ENCODE measurements at places on chromosomes 4 and X.
A peak's percentile ranks its signal among the peaks of the same experiment; 100 is the strongest.

DNA sequence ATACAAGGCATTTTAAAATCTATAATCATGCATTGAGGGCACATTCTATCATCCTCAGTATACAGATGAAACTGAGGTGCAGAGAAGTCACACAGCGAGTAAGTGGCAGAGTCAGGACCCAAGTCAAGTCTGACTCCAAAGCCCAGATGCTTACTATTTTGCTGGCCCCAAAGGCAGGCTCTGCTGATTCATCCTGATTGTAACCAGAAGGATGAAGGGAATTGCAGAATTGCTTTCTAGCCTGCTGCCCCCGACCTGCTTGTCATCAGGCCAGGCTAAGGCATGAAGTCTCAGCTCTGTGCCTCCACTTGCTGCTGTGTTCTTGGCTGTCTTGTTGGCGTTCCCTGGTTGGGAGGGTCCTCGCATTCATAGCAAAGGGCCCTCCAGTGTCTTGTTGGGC, 62.7 kb downstream of the SLC9A6 start:
- DNase-seq = no peak

DNA sequence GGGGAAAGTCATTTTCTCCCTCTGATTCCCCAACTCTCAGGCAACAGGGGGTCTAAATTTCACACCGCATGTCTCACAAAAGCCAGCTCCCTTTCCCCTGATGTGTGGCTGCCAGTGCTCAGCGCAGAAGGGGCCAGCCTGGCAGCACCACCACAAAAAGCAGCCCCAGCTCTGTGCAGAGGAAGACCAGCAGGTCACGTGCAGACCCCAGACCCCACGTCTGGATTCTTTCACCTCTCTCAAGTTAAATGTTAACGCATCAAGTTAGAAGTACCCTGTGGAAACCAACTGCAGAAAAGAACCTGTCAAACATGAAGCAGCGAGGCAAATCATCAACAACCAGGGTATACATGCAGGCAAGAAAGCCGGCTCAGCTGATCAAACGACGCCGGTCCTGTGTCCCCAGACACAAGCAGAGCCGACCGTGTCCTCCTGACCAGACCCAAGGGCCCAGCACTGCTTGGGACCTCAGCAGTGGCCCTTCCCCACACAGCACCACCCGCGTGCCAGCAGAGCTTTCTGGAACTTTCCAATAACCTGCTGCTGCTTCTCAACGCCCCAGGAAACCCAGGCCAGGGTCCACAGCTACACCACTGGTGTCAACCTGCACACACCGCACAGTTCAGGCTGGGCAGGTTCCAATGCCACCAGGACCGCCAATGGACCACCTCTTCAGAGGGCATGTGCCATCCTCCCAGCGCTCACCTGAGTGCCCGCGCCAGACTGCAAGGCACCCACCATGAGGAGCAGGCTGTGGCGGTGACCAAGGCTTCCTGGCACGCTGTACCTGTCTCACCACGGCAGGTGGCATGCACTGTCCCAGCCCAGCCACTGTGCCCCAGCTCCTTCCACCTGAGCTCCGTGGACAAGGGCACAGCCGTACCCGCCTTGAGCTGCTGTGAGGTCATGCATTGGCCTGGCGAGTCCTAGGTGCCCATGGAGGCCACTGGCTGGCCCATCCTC, 4.0 kb downstream of the LRPAP1 start:
- DNase-seq = no peak

DNA sequence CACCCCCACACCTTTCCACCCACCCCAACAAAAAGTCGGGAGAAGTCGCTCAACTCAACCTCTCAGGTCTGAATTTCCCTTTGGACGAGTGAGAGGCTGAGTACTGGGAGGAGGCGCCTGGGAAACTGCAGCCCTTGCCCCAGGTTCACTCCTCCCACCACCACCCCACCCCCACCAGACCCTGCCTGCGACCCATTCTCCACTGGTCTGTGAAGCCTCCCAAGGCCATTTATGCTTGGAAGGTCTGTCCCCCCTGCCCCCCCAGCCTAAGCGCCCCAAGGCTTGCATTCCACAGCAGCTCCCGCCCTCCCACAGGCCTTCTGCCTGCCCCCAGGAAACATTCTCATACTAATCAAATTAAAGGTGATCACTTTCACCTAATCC, 27.2 kb downstream of the ELF4 start:
- DNase-seq = no peak

GRCh38 chr4:99430106-99430505, 5.0 kb downstream of the ADH7 start:
- no peak for DNase-seq

- no peak for DNase-seq
Observed at GRCh38 chr4:181957088-181957487, 286.1 kb upstream of the TENM3 start.

DNA sequence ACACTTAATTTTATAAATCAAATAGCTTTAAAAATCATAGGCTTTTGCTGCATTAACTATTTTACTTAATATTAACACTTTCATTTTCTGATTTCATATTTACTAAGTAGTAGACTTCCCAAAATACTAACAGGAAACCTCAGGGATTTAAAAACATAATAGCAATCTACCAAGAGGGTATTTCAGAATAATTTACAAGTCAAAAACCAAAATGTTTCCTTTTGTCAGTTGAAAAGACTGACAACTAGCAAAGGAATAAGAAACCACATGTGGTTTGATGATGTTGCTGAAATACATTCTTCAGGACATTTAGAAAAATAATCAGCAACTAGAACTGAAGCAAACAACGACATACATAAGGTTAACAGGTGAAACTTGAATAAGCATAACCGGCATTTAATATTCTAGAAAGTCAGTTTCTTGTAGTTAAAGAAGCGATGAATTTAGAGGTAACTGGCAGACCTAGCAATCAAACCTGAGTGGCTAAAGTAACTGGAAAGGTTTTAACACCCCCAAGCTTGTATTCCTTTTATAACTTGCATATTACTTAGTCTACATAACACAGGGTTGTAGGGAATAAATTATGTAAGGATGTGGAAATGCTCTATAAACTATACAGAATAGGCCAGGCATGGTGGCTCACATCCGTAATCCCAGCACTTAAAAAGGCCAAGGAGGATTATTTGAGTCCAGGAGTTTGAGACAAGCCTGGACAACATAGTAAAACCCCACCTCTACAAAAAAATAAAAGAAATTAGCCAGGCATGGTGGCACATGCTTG, 40.0 kb downstream of the DHX15 start:
- no peak for DNase-seq

DNA sequence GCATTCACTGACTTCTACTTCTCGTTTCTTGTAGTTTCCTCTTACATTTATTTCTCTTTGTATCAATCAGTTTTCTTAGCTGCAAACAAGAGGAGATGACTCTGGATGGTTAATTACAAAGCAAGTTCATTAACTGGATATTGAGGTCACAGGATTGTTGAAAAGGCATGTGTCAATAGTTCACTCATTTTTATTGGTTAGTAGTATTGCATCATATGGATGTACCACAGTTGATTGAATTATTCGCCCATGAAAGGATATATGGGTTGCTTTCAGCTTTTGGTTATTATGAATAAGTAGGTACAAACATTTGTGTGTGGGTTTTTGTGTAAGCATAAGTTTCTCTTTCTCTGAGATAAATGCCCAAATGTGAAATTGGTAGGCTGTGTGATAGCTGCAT, 21.8 kb upstream of the ARHGEF6 start:
- no peak for DNase-seq

- no peak for DNase-seq
Observed at GRCh38 chr4:155903453-155903852, at the start of gene TDO2. TDO2 (plus strand) TSS chr4:155903696; CDS start chr4:155903759, 63 bp downstream.

DNA sequence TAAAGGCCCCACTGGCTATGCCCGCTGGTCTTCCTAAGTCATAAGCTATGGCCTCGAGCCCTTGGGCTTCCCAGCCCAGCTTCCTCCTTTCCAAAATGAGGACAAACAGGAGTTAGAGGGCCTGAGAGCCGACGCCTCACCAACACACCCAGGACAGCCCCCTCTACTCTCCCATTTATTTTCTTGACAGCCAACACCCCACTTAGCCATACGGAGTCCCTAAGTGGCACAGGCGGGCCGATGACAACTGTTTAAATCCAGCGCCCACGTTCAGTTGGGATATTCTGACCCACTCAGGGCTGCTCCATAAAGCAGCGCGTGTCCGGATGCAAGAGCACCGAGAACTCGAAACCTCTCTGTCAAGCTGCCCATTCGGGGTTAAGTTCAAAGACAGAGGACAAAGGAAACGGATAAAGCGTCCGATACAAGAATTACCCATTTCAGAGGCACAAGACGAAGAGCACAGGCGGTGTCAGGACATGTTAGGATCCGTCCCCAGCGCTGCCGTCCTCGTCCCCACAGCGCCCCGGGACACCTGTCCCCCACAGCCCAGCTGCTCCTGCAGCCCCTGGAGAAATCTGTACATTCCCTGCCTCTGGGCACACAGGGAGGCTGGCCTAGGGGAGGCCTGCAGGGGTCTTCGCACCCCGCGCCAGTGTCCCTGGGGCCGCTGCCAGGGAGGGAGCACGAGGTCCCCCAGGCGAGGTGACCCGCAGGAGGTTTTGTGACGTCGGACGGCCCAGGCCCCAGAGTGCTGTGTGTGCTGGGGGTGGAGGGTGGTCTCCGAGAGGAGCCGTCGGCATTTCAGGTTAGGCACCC, 1.2 kb downstream of the PRKX start:
- DNase-seq = peak; percentile 40

DNA sequence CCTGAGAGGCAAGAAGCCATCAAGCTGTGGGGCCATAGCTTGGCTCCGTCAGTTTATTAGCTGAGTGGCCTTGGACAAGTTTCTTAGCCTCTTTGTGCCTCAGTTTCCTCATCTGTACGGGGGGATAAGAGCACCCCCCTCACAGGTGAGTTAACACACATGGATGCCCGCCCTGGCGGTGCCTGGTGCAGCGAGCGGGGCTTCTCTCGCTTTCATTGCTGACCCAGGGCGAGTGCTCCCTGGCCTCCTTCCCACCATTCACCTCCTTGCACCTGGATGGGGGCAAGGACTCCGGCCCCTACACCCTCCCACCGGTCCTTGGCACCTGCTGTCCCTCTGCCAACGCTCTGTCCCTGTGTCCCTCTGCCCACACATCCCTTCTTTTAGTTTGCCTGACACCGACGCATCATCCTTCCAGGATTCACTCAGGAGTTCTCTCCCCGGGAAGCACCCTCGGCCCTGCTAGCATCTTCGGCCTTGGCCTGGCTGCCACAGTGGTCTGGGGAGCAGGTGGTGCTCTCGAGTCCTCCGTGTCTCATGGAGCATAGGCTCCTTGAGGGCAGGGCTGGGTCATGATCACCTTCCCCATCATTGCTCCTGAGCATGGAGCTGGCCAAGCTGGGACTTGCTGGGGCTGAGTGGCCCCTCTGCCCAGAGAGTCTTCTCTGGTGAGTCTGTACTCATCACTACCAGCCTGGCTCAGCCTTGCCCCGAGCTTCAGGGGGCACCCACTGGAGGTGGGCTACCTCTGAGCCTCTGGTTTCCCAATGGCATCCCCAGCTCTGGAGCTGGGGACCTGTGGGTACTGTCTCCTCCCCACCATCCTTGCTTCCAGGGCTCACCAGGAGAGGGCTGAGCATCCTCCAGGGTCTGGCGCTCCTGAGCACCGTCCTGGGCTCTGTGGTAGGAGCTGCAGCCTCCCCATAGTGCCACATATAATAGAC, 53.8 kb upstream of the SORCS2 start:
- DNase-seq = no peak

DNA sequence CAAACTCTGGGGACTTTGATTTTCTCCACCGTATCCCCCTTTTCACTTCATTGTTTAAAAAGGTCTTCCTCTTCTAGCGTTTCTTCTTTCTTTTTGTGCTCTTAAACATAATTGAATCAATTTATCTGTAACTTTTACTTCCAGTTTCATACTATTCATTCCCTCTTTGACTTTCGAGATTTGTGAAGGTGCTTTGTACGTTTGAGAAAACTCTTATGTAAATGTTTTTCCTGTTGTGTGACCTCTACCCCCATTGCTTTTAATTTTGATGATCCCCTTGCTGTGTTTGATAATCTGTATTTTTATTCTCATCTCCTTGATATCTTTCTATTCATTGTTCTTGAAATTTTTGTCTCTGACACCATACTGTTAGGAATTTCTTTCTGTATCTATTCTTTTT, 4.8 kb downstream of the USP38 start:
- DNase-seq = no peak

GRCh38 chr4:170089668-170090351, at the start of gene AADAT:
AADAT (minus strand) TSS chr4:170089956; CDS start chr4:170089690, 266 bp downstream.
- peak; percentile 89 for DNase-seq

DNA sequence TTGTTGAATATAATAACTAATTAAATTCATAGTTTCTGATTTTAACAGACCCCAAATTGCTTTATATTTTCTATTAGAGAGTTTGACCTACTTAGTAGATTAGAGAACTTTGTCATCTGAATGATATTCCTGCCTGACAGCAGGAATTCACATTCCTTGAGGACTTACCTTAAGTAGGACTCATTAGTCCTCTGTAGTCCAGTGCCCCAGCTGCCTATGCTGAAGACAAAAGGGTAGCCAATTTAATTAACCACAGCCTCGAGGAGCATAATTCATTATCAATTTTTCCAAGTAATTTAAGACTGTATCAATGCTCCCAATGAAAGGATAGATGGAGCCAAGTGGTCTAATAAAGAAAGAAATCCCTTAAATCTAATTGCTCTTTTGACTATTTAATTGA, 1405.0 kb upstream of the IGFBP7 start:
- DNase-seq = peak; percentile 16

- DNase-seq = no peak
Observed at GRCh38 chr4:45688341-45688740, 435.5 kb downstream of the GABRG1 start.

DNA sequence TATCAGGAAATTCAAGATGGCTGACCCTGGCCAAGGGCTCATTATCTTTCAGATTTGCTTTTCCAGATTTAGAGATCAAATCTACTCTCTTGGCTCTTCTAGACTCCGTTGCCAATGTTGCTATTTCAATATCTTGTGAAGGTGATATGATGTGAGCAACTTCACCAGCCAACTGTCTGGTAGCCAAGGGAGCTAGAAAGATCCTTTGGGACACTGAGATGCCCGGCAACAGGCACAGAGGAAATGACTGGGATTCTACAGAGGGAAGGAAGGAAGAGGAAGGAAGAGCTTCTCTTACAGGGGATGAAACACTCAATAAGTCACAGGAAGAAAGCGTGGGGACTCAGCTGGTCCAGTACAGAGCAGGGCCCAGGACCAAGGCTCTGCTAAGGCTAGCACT, 121.9 kb upstream of the GPC4 start:
- no peak for DNase-seq

DNA sequence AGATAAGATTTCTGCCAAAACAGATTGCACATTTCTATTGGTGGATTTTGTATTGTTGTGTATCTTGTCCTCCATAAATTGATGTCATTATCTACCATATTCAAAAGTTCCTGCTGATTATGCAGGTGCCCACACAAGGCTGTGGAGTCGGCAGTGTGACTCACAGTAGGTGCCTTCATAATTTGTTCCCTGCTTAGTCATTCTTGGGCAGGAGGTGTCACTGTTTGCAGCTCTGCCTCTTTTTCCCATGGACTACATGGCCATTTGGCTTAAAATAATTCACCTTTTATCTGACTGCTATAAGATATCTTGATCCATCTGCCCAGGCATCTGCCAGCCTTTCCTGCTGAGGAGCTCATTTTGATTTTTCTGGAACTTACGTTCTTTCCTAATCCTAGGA, 33.6 kb upstream of the ENPEP start:
- no peak for DNase-seq
